ENCODE measurements at places on chromosomes 4 and X. TPM values are rescaled to one million over a fixed set of nuclear protein-coding genes. Genes with fewer than 3 reads are reported as not detected.

The REPS2 gene
- 4.0 TPM for total RNA-seq

- DNase-seq: peak; percentile 26
Measured at GRCh38 chr4:14254252-14254651, 626.7 kb upstream of the BOD1L1 start.

DNA sequence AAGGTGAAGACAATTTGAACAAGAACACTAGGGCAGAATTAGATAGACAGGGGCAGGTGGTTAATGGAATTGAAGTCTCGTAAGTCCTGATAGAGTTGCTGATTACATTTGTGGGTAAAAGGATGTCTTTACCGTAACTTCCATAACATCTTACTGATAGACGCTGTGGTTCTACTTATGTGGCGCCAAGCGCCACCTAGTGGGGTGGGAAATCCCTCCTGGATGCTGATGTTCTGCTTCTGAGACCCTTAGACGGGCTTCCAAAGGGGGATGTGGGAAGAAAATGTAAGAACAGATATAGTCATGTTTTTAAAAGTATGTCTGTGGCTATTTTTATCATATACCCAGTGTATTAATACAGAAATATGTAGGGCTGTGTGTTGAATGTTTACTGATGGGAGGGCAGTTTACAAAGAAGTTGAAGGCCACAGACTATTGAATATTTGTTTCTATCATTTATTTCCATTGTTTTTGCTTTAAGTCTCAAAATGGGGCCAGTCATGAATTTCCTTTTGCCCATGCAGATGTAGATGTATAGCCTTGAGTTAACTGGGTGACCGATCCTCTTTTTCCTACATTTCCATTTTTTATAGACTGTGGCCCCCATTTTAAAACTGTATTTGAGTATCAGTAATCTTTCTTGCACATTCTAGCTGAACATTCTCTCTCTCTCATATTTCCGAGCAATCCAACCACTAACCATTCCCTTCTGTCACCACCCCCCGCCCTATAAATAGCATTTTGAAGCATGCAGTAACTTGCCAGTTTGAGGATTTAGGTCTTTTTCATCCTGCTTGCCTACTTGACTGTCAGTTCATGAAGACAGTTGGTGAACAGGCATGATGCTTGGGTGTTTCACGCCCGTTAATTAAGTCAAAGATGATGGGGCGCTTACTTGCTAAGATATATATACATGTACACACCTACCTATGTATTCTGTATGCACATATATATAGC is 12.1 kb upstream of the TLR8 start:
- no peak for DNase-seq

DNA sequence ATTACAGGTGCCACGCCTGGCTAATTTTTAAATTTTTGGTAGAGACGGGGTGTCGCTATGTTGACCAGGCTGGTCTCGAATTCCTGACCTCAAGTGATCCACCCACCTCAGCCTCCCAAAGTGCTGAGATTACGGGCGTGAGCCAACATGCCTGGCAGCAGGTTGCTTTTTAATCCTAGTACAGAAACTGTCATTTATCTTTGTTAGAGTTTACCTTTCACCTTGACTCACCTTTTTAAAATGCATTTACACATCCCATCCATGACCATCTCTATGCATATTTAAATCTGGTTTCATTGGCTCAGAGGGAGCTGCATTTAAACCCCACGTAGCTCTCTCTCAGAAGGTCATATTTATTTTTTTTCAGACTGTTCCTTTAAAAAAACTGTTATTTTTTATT is 31.9 kb downstream of the SLC16A2 start:
- no peak for DNase-seq

DNA sequence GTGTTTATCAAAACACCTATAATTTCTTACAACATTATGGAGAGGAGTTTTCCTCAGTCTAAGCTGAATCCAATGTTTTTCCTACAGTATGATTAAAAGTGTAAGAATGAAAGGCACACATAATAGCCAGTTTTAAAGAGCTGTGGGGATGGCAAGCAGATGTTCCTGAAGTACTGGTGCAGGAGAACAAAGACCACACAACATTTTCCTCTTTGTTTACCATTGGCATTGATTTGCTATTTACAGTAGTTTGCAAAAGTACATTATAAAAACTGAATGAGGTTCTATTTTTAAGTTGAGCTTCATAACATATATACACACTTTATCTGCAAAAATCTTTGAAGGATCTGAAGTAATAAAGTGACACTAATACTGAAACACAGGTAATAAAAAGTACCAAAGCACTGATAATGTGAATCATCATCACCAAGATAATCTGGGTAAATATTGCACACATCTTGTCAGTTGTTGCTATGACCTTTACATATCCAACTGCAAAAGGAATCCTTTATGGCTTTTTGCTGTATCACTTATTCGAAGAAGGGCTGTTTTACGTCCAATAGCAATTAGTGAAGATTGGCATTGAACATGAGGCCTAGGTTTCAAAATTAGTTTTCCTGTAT is 22.5 kb downstream of the TCEAL1 start:
- DNase-seq: no peak

The MAGED1 gene
- 34.0 TPM for total RNA-seq

The ASB9 gene
- 7.0 TPM for total RNA-seq

The GRPR gene
- not detected for total RNA-seq

Data from lower leg skin (tissue), 4 donors.